ENCODE measurements at places on chromosomes 5 and 9. TPM values are rescaled to one million over a fixed set of nuclear protein-coding genes. Genes with fewer than 3 reads are reported as not detected.

CDX1 gene
- not detected for total RNA-seq

EIF4EBP3 gene
- total RNA-seq = 15.4 TPM

PCDHGB4 gene
- not detected for total RNA-seq

SPACA9 gene
- total RNA-seq = 2.7 TPM

PTGS1 gene
- total RNA-seq = not detected

KCTD16 gene
- not detected for total RNA-seq

VDAC1 gene
- 192 TPM for total RNA-seq

SIT1 gene
- total RNA-seq = 193 TPM

FOXD4L4 gene
- 0.19 TPM for total RNA-seq

ANKRD55 gene
- 16.1 TPM for total RNA-seq

IGFBPL1 gene
- total RNA-seq = not detected

ACOT12 gene
- total RNA-seq = not detected

FAM53C gene
- total RNA-seq = 21.2 TPM

ORM2 gene
- total RNA-seq = not detected

SLC6A18 gene
- total RNA-seq = not detected

SOX30 gene
- total RNA-seq = 0.12 TPM

TAF9 gene
- total RNA-seq = 45.4 TPM

ARL10 gene
- total RNA-seq = 11.6 TPM

NCS1 gene
- total RNA-seq = 1.1 TPM

PTPRD gene
- not detected for total RNA-seq

FRRS1L gene
- not detected for total RNA-seq

SYNPO gene
- total RNA-seq = 0.25 TPM

CCDC152 gene
- 3.5 TPM for total RNA-seq

GRXCR2 gene
- not detected for total RNA-seq

SOHLH1 gene
- not detected for total RNA-seq

CPLANE1 gene
- 9.4 TPM for total RNA-seq

APBA1 gene
- 0.35 TPM for total RNA-seq

SLC45A2 gene
- total RNA-seq = not detected

C5orf52 gene
- total RNA-seq = not detected

C5orf58 gene
- not detected for total RNA-seq

PRLR gene
- not detected for total RNA-seq

STOML2 gene
- total RNA-seq = 88.5 TPM

LCN9 gene
- total RNA-seq = not detected

IL3 gene
- total RNA-seq = not detected

HMHB1 gene
- not detected for total RNA-seq

PAPPA gene
- not detected for total RNA-seq

NUTM2F gene
- not detected for total RNA-seq

KLF4 gene
- 0.28 TPM for total RNA-seq

PCDHB11 gene
- total RNA-seq = not detected

GNA14 gene
- not detected for total RNA-seq

DOCK2 gene
- total RNA-seq = 280 TPM

PCDHB6 gene
- not detected for total RNA-seq

SPATA31D4 gene
- total RNA-seq = not detected

NPM1 gene
- total RNA-seq = 1,137 TPM

TAF11L11 gene
- total RNA-seq = not detected

HSD17B3 gene
- not detected for total RNA-seq

C9orf50 gene
- not detected for total RNA-seq

SCGB3A1 gene
- total RNA-seq = not detected

ARPC5L gene
- total RNA-seq = 59.5 TPM

SLC36A2 gene
- total RNA-seq = not detected

RHOBTB3 gene
- 0.65 TPM for total RNA-seq

TNFSF15 gene
- 2.1 TPM for total RNA-seq

GFRA3 gene
- 0.17 TPM for total RNA-seq

FOXE1 gene
- 0.10 TPM for total RNA-seq

CNTNAP3 gene
- total RNA-seq = not detected

CWC27 gene
- 18.8 TPM for total RNA-seq
